ENCODE measurements at places on chromosomes 1 and 21.

DNA sequence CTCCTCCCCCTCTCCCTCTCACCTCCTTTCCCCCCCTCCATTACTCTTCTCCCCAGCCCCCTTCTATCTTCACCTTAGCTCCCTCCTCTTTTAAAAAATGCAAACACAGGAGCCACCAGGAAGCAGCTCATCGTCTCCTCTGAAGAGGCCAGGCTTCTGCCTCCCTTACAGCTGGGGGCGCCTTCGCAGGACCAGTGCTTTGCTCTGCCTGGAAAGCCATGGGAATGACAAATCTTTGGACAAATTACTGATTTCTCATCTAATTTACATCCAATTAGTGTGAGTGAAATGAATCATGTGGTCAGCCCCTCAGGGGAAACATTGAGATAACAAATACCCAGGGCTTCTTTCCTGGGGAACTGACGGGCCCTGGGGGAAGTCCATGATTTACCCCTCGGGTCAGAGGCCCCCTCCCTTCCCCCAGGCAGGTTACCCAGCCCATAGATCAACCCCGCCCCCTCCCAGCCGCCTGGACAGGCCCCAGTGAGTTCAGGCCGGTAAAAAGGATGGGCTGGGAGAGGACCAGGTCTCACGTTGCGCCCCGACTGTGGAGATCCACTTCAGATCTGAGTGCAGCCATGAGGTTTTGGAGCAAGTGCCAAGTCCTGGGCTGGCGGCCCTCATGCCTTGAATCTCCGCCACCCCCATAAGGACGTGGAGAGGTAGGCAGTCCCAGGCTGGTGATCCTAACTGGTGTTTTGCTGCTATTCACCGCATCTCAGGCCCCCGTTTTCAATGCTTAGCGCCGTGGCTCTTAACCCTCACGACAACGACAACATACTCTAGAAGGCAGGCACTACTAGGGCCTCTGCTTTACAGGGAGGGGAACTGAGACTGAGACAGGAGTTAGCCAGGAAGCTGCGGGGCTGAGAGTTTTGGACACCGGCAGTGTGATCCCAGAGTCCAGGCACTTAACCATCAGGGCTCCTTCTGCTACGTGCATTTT lies 300.8 kb downstream of the RRAGC start:
- DNase-seq, result no peak

- peak; percentile 92 for DNase-seq
Observed at GRCh38 chr1:9825093-9826074, 1.6 kb upstream of the CLSTN1 start.

DNA sequence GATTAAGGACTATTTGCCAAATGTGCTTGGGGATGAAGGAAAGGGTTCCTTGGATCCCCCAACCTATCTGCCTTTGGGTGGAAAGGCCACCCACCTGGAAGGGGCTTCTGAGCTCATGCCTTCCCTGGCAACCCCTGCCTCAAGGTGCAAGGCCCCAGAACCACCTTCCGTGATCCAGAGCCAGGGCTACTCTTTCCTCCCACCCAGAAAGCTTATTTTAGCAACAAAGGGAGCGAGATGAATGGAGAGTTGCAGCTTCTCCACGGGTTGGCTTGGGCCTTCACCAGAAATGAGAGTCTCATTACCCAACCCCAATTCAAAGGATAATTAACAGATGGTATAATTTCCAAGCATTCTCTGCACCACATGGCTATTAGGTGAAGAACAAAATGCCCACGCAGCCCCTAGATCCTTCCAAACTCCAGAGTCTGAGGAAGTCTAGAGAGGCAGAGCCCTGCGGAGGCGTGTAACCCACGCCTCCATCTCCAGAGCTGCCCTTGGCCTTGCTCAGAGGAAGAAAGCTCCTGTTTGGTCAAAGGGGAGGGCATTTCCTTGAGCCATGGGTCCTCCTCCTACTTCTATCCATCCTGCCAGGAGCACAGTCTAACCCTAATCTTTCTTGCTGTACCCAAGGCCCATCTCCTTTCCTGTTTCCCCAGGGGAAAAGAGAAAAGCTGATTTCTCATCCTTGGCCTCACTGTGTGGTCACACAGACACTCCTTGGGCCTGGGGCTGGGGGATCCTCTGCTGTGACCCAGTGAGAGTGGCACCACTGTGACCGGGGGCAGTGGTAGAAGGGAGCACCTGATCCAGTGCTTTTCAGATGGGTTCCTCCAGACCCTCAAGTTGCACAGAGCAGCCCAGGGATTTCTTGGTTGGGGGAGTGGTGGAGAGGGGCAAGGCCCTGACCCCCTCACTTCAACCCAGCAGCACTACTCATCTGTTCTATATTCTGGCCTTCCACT lies 1.7 kb upstream of the CELSR2 start:
- DNase-seq, result no peak

DNA sequence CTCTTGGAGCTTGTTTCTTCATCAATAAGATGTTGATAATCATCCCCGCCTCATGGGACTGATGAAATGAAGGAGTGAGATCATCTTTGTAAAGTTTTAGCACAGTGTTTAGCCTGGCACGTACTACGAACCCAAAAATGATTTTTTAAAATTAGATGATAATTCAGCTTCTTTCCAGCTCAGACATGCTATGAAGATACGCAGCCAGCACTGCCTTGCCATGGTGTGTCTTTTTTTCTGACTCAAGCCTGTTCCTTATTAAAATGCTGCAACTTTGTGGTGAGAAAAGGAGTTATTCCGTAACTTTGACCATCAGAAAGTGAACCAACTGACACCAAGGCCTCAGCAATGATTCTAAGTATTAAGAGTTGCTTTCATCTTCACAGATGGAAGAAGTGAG lies 269.0 kb downstream of the LTN1 start:
- no peak for DNase-seq

DNA sequence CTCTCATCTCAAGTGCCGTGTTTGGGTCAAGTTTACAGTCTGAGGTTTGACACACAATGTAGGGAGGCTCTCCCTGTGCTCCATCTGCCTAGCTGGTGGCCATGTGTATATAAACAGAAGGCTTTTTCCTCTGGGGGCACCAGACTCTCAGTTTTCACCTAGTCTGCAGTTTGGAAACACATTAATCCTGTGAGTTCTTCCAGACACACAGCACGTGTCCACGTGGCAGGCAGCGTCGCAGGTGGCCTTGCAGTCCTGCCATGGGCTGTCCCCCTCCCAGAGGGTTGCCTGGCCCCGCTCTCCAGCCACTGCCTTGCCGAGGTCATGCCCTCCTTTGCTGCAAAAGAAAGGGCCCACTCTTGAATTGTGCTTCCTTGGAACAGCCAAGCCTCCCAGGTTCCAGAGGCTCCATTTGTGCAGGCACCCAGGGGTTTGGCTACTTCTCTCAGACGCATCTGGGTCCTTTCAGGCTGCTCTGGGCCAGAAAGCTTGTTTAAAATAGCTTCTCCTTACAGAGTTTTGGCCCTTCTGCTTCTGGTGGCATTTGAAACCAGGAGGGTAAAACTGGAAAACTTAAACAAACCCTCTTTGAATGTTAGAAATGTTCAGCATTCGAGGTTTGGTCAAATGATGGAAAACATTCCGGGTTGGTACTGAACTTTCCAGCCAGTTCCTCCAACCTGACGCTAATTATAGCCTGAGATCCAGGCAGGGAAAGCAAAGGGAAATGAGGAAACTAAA lies 4.4 kb upstream of the RUNX1 start:
- no peak for DNase-seq

GRCh38 chr1:47569681-47570470 lies 132.0 kb downstream of the FOXD2 start:
- DNase-seq, result peak; percentile 91

DNA sequence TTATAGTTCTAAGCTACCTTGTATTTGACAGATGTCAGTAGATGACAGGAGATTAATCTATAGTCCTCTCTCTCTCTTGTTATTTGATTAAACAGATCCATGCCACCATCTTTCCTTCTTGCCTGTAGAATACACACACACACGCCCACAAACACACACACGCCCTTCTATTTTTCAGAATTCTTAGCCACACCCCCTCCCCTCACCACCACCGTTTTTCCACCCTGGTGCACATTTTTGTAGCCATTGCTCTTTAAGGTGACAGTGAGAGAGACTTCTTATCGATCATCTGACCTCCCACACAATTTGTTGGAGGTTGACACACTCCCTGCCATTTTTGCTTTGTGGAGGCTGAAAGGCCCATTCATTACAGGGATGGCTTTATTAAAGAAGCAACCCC lies 123.2 kb downstream of the NTNG1 start:
- DNase-seq, result no peak

DNA sequence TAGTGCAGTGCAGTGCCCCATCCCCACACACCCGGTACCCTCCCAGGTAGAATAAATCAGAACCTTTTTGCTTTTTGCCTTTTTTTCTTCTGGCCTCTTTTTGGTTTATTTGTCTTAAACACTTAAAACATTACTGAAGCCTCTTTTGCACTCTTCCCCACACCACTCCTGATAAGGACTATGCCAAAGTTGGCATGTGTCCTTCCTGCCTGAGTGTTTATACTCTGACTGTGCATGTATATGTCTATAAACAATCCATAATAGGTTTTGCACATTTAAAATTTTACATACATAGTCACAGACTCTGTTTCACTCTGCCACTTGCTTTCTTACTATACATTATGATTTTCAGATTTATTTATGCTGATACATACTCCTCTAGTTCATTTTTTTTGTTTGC lies 59.6 kb downstream of the BEND5 start:
- DNase-seq, result no peak

- no peak for DNase-seq
Observed at GRCh38 chr21:41536076-41536826, 28.3 kb upstream of the TMPRSS2 start.

- peak; percentile 40 for DNase-seq
Observed at GRCh38 chr1:200895801-200896530, 1.3 kb downstream of the INAVA start.

DNA sequence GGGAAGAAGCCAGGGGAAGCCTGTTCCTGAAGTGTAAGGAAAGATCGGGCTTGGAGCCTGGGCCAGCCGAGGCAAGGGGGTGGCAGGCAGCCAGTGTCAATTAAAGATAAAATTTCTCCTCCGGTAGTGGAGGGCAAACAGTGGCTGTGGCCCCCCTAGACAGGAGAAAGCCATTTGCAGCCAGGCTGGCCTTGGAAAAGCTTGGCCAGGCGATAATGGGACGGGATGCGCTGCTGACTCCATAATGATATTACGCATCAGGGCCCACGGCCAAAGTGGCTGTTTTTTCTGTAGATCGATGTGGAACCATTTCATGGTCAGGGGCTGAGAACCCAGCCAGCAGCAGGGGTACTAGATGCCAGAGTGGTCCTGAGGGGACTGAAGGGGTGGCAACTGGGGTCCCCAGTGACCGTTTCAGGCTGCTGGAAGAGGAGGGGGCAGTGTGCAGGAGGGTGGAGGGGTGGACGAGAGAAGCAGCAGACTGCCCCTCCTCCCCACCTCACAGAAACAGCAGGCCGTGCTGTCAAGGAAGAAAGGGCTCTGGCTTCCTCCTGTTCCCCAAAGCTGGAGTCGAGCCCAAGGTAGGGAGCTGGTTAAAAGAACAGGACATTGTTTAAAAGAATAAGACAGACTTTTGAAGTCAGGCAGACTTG lies 25.2 kb downstream of the KCNC4 start:
- DNase-seq, result no peak

GRCh38 chr1:8121261-8122159 lies 95.4 kb upstream of the ERRFI1 start:
- no peak for DNase-seq

GRCh38 chr21:42237577-42237976 lies 18.6 kb downstream of the ABCG1 start:
- no peak for DNase-seq

DNA sequence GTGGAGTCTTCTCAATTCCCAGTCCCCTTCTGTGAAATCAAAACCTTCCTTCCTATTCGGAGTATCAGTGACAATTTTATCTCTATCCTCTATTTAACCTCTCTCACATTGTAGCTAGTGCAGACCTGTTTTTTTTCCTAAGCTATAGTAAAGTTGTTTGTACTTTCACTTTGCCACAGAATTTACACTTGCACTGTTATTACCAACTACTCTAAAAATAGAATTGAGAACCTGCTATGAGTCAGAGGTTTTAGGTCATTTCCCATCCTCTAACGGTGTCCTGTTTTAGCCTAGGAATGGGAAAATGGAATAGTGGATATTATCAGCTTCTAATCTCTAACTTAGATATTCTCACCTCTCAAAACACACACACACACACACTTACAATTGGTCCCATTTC lies 862.7 kb downstream of the NCAM2 start:
- DNase-seq, result peak; percentile 5

DNA sequence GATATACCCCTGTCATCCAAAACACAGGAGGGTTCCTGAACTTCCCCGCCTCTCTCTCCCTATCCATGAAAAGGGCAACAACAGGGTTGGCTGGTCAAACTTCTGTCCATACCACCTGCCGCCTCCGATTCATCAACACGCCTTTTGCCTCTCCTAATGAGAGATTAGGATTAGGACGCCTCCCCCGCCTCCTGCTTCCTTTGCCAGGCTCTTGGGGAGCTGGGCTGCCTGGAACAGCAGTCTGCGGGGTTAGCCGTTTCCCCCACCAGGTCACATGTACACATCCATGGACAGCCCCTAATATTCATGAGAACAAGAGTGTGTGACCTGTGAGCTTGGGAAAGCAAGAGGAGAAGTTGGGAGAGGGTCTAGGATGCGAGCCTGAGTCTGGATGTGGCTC lies 2.3 kb upstream of the OPTC start:
- no peak for DNase-seq

- no peak for DNase-seq
Observed at GRCh38 chr1:42305639-42306038, 29.4 kb downstream of the FOXJ3 start.

GRCh38 chr1:30763651-30764248 lies 6.2 kb upstream of the LAPTM5 start:
- DNase-seq, result no peak

DNA sequence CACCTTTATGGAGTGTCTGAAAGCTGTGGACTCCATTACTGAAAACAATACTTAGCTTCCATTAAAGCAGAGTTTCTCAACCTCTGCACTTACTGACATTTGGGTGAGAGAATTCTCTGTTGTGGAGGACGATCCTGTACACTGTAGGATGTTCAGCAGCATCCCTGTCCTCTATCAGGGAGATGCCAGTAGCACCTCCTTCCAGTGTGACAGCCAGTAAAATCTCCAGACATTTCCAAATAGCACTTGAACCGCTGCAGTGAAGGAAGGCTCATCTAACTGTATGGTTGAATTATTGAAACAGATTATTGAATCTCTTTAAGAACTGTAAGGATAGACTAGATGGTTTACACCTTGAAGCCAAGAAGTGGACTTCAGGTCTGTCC lies 3.1 kb downstream of the PRDM2 start:
- DNase-seq, result no peak

Data from ACHN (cell line).